ENCODE measurements at places on chromosomes 3 and 15.
A peak's percentile ranks its signal among the peaks of the same experiment; 100 is the strongest.

GRCh38 chr3:152626226-152626625 is 208.7 kb upstream of the P2RY1 start:
- DNase-seq = no peak

DNA sequence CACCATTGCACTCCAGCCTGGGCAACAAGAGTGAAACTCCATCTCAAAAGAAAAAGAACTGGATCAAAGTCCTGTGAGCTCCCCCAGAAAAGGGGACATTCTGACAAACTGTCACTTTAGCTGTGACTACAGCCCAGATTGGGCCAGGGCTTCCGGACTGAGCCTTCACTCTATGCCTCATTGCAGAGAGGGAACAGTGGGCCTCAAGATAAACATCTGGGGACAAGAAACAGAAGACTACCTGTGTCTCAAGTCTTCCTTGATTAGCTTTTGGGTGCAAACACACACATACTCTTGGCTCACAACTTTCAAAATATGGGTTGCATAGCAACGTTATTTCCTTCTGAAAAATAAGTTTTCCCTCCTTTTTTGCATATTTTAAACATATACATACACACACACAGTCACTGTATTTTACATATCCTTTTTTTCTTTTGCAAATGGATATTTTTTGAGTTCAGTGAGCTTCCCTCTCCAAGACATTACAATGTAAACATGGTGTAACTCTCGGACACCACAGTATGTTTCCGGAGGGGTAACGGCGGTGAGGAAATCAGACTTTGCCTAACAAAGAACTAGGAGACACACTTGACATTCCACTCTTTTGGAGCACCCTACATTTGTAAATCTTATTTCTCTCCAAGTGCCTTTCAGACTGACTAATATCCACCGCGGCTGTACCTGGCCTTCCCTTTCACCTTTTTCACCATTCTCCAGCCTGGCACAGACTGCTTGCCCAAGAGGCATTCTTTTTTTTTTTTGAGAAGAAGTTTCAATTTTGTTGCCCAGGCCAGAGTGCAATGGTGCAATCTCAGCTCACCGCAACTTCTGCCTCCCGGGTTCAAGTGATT is 3.5 kb downstream of the TKT start:
- no peak for DNase-seq

GRCh38 chr3:195921334-195921791 is 13.0 kb upstream of the TNK2 start:
- peak; percentile 15 for DNase-seq

DNA sequence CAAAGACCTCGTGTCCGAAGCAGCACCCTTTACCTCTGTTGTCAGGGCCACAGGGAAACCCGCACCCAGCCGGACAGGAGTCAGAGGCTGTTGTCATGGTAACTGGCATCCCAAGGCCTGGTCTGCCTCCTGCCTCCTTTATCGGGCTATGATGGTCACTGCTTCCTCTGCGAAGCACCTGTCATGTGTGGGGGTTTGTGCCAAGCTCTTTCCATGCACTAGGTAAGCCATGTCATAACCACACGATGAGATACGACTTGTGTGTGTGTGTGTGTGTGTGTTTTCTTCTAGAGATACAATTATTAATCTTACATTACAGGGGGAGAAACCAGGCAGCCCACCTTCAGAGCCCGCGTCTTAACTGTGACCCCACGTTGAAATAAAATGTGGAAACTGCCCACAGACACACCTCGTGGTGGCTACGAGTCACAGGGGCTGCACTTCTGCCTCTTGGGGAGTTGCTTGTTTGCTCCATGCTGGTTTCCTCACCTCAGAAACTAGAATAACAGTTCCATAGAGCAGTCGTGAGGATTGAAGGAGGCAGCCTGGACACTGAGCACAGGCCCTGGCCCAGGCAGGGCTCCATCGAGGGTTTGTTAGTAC is 18.0 kb downstream of the ZDHHC19 start:
- no peak for DNase-seq

GRCh38 chr3:188323067-188323842 is 169.3 kb downstream of the LPP start:
- no peak for DNase-seq

DNA sequence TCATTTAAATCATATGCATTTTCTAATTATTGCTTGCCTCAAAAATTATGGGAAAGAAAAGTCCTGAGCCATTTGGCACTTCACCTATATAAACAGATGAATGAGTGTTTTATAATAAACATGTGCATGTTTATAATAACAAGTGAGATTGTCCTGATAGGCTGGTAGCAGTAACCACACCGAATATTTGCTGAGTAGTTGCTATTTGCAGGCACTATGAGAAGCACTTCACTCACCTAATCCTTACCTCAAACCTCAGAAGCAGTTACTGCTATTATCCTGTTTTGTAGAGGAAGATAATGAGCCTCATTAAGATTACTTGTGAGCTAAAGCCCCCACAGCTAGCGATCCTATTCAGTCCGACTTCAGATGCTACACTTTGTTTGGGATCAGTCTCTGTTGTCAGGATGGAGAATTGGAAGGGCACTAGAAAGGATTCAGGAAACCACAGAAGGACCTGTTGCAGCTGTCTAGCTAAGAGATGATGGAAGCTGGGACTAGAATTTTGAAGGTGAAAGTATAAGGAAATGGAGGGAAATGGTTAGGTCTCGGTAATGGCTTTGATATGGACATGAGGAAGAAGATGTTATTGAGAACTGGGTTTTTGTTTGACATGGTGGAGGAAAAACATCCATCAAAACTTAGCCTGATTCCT is 28.4 kb upstream of the MAGI1 start:
- no peak for DNase-seq

DNA sequence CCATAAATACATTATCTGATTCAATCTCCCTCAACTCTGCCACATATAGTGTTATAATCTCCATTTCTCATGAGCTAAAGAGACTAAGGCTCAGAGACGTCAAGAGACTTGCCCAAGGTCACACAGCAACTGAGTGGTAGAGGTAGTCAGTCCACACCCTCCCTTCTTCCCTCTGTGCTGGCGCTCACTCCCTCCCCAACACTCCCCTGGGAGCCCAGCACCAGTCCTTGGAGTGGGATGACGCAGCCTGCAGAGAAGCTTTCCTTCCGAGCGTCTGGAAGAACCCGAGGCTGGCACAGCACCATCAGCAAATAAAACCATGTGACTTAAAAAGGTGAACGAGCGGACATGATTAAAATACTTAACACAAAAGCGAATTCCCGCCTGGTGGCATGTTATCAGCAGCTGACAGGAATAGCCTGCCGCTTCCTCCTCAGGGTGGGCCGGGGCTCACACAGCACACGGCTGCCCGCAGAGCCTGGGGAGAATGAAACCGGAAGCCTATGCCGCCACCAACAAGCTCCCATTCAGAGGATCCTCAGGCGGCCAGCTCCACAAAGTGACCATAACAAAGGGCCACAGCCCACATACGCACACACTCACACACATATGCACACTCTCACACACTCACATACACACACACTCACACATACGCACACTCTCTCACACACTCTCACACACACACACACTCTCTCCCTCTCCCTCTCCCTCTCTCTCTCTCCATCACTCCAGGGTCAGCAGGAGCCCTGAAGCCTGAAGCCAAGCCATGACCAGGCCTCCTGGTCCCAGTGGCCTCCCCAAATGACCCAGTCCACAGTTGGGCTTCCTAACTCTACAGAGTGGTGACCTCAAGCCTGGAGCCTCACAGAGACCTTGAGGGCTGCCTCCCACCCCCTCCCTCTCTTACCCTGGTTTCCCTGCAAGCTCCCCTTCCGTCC is 120.5 kb downstream of the XXYLT1 start:
- DNase-seq = no peak

GRCh38 chr3:11903047-11903446 is 56.4 kb upstream of the TAMM41 start:
- DNase-seq = no peak

DNA sequence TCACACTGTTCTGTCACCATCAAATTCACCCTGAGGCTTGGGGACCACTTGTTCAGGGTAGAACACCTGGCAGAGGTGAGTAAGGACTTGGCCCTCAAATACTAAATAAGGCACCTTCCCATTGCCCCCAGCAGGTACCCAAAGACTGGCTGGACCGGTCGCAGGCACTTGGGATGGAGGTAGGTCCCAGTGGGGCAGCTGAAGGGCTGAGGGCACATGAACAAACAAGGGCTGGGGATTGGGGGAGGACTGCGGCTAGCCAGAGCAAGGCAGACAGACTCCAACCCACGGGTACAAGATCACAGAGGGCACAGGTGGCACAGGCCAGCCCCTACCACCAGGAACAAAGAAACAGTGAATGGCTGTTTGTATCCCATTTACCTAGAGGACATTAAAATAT is 1.9 kb downstream of the MRPS25 start:
- no peak for DNase-seq

- DNase-seq = no peak
Measured at GRCh38 chr15:65818927-65819562, 27.0 kb upstream of the DENND4A start.

DNA sequence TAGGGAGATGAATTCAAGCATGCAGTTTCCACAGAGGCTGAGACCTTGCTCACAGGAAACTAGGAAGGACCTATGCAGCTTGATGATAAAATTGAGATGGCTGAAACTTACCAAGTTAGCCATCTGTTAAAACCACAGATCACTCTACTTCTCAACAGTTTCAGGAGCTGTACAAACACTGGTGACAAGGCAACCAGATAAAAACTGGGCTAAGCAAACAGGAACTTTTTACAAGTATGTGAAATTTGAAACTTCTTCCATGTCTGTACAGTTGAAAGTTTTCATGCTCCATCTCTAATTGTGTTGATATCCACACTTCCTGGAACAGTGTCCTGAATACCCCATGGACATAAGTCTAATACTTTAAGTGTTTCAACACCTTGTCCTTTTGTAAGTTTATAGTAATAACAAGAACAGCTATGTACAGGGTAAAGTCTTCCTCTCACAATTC is 78.2 kb downstream of the FAIM start:
- no peak for DNase-seq

DNA sequence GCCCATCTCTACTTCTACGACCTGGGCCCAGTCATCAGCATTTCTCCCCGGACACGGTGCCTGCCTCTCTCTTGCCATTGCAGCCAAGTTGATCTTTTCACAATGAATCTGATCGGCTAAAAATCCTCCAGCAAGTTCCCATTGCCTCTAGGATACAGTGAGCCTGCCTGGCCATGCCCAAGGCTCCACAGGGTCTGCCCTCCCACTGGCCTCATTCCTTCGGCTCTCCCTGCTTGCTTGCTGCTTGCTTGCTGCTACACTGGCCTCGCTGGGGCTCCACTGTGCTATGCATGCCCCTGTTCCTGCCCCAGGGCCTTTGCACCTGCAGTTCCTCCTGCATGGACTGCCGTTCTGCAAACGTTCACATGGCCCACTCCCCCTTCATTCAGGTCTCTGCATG is 2.0 kb downstream of the ABTB1 start:
- DNase-seq = peak; percentile 27

GRCh38 chr3:110625201-110625747 is 446.3 kb upstream of the NECTIN3 start:
- no peak for DNase-seq

DNA sequence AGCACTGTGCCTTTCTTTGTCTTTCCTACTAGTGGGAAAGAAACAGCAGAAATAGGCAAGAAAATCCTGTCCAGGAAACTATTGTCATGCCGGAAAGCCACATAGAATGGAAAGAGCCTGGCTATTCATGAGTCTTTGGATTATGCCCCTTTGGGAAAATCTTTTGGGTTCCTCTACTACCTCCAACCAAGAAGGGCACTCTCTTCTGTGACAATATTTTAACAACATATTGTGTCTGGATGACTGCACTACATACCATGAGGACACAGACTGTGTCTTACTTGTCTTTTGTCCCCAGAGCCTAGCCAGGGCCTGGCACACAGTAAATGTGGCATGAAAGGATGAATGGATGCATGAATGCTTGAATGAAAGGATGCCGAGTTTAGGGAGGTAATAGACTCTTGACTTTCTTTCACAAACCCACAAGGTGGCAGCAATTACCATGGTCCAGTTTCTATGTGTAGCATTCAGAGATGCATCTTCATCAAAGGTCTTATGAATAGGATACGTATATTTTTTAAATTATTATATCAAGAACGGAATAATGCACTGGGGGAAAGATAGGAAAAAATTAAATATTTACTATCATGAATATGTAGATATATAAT is 30.3 kb downstream of the ARL14 start:
- DNase-seq = no peak

DNA sequence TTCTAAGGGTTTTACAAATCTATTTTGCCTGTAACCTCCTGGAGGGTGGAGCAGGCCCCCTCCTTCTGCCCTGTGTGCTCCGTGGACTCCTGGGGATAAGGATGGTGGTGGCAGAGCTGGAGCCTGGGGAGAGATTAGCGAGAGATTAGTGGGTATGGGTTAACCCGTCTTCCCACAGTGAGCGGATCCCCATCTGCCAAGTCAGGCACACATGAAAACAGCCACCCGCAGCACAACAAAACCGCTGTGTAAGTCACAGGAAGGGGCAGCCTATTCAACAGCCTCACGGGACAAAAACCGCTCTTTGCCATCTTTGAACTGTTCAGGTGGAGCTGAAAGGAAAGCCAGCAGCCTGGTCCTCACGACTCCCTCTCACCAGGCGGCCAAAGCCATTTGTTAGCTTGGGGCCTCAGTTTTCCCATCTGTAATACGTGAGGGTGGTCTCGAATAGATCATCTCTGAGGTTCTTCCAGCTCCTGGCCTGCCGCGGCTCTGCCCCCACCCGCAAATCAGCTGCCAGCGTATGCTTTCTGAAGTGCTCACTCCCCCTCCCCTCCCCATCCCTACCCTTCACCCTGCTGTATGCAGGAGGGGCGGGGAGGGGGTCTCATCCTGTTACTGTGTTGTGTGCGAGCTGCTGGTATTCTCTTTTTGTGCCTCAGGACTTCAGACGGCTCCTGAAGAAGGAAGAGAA is 43.6 kb downstream of the PDIA5 start:
- DNase-seq = no peak

GRCh38 chr3:42728668-42729364 is 26.2 kb upstream of the HHATL start:
- peak; percentile 23 for DNase-seq

DNA sequence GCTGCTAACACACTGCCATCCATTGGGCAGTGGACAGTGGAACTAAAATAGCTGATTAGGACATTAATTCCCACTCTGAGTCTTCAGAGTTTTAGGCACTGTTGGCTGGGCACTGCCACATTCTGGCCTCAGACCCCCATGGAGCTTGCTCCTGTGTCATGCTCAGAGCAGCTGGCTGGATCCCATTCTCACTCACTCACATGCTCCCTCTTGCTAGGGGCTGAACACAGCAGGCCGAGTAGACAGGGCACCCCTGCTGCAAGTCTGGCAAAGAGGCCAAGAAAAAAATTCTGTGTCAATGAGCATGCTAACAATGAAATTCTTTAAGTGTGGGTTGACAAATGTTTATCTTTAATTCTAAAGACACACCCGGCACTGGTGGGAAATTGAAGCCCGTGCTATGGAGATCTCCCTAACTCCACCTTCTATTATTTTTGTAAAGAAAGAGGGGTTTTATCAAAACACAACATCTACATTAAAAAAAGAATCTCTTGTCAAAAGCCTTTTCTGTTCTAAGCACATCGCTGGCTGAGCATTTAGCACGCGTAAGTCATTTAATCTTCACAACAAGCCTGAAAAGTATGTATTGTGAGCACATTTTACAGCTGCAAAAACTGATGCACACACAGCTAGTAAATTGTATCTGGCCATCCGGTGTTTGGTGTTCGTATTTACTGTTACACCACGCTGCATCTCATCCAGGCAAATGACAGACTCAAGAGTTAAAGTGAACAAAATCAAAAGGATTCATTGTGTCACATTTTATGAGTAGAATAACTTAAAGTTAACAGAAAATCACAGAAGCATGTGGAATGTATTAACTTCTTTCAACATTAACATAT is 362.1 kb downstream of the PLOD2 start:
- DNase-seq = no peak

- peak; percentile 77 for DNase-seq
Measured at GRCh38 chr3:50587806-50588758, 18.8 kb downstream of the HEMK1 start.

Measured in left lobe of liver (tissue), 2 donors.